ENCODE measurements at places on chromosomes 16 and 17.

DNA sequence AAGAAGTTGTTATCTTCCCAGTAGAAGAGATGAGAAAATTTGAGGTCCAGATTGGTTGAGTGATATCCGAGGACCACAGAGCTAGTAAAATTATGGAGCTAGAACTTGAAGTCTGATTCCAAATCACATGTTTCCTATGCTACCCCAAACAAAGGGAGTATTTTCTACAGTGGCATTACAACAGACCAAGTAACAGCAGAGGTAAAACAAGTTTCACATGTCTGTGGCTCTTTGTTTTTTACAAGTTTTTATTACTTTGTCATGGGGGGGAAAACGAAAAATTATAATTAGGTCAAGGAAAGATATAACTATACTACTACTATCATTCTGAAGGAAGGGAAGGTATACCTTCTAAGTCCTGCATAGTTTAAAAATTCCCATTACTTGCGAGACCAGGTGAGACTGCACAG is 49.4 kb downstream of the KANSL1 start:
- no peak for DNase-seq

- DNase-seq = peak; percentile 82
These were observed at the start of gene RHBDF2 for GRCh38 chr17:76501018-76501826. Gene RHBDF2 (minus strand): TSS chr17:76501423. CDS start chr17:76481524, 19,899 bp downstream.

GRCh38 chr17:72192800-72193192 is 72.0 kb downstream of the SOX9 start:
- no peak for DNase-seq

DNA sequence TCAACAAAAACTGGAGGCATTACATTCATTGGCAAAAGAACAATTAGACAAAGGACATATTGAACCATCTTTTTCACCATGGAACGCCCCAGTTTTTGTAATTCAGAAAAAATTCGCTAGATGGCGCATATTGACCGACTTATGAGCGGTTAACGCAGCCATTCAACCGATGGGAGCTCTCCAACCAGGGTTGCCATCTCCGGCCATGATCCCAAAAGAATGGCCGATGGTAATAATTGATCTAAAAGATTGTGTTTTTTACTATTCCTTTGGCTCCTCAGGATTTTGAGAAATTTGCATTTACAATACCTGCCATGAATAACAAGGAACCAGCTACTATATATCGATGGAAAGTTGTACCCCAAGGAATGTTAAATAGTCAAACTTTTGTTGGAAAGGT is 21.4 kb downstream of the ALOX15B start:
- DNase-seq = peak; percentile 76

- DNase-seq = no peak
These were observed 5.6 kb upstream of the COG1 start for GRCh38 chr17:73187203-73187769.

Measured in Ammon's horn (tissue), 1 donor.